ENCODE measurements at places on chromosomes 13 and 19.

GRCh38 chr13:47673009-47673850 lies 327.8 kb downstream of the SUCLA2 start:
- no peak for DNase-seq

DNA sequence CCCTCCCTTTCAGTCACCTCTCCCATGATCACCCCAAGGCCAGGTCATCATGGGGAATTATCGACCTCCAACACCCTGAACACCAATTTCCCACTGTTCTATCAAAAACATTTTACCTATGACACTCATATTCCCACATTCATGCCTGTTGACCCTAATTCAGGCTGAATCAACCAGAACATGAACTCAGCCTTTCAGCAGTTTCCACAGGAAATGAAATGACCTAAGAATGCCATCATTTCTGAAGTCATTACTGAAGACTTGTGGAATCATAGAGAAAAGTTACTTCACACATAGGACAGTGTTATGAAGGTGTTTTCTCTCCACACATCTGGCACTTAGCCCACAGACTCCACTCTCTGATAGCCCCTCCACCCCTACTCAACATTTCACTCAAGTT lies 29.9 kb upstream of the FAM124A start:
- DNase-seq: no peak

DNA sequence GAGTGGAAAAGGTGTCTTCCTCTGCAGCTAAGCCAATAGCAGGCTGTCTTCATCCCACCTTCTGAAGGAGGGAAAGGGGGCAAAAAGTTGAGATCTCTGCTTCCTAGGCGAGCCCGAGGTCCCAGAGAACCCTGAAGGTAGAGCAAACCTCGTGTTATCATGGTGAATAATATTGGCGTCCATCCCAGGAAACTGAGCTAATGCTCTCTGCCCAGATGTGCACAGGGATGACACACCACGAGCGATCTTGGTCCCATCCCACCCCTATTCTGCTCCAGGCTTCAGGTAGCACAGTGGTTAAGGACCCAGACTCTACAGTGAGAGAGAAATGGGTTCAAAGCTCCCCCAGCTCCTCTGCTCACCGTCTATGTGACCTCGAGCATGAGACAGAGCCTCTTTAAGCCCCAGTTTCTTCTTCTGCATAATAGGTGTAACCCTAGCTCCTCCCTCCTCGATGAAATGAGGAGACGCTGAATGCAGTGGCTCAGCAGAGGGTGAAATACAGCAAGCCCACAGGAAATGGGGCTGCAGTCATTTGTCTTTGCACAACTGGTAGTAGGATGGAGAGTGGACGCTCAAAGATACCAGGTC lies 9.9 kb upstream of the CEACAM20 start:
- DNase-seq: no peak

DNA sequence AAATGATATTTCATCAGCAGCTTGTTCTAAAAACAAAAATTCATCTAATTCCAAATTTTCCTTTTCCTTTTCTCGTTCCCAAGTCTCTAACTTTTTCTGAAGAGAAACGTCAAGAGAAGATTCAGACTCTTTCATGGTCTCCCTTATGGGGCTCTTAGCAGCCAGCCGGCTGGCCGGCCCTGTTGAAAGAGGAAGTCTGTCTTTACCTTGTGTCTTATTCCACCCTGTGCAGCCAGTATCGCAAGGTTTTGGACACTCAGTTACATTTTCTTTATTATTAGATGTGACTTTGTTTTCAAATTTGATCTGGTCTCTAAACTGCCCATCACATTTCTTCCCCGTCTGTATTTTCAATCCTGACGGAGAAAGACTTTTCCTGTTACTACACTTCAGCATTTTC lies 142.3 kb downstream of the RNF17 start:
- DNase-seq: no peak

GRCh38 chr13:50766013-50766412 lies 77.5 kb downstream of the DLEU7 start:
- DNase-seq: no peak

GRCh38 chr19:13799669-13800068 lies 4.4 kb downstream of the ZSWIM4 start:
- no peak for DNase-seq

- no peak for DNase-seq
Observed at GRCh38 chr13:109884462-109884861, 98.1 kb upstream of the IRS2 start.

DNA sequence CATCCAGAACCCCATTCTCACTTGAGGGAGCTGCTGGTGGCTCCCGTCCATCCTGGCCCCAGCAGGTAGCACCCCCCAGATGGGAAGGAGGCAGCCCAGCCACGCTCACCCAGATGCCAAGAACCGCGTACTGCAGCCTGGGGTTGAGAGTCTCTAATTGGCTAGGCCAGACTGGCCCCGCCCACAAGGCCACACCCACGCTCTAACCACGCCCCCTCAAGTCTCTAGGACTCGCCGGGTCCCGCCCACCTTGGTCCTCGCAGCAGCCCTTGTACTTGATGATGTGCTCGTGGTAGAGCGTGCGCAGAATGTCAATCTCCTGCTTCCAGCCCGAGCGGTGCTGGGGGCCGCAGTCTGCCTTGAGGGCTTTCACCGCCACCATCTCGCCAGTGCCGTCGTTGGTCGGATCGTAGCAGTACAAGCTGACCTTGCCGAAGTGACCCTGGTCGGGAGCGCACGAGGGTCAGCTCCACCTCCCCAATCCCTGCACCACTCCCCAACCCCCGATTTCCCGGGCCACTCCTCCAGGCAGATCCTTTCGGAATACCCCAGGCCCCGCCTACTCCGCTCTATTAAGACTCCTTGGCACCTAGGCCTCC lies 14.5 kb upstream of the ICAM3 start:
- no peak for DNase-seq

DNA sequence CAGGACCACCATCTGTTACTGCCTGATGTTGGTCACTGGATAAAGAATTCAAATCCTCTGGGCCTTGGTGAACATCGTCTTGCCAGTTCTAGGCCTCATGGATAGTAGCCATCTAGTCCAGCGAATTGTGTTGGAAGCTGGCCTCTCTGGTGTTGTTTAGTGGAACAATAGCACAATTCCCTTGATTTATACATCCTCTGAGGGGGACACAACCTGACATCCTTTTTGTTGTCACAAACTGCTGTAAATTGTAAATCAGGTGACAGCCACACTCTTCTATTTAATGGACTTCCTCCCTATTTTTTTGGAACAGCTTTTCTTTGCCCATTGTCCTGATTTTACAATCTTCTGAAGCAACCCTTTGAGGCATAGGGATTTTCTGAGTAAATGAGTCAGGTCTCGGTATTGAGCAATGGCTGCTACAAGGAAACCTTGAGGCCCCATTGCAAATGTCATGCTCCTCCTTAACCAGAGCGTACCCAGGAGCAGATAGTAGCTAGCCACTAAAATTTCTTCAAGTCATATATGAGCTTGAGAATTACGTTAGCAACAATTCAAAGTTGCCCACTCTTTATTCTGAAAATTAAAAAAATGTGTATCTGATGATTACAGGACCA lies 263.3 kb downstream of the COG6 start:
- no peak for DNase-seq

DNA sequence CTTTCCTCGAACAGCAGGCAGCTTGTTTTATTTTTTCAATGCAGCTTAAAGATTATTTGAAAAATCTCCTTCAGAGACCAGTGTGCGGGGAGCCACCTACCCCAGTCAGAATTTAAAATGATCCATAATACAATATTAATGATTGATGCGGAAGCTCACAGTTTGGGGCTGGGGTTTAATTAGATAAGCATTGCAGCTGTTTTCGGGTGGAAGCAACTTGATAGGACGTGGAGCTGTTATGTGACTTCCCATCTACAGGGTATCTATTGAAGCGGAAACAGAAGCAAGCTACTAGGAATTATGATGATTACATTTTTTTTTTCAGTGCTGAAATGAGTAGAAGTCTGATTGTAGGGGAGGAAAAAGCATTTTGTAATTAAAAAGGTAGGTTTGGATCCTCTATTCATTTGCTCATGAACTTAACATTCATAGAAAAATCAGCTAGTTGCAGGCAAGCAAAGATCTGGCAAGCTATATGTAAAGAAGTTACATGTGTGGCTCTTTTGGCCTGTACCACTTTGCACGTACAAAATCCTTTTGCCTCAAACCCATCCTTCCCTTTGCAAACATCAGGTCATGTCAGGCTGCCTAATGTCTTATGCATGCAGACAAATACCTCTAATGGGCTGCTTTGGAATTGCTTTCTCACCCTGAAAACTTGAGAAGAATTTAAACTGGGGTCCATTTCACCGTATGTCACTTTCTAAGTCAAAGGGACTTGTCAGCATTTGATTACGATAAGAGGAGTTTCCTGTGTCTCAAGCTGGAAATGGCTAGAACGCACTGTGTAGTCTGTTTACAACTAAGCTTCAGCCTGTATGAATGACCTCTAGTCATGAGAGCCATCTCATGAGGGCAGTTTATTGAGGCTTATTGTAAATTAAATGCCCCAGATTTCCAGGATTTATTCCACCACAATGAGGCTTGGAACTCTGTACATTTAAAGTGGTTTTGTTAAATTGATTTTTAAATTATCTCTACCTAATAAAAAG lies 267.1 kb upstream of the TMTC4 start:
- no peak for DNase-seq

DNA sequence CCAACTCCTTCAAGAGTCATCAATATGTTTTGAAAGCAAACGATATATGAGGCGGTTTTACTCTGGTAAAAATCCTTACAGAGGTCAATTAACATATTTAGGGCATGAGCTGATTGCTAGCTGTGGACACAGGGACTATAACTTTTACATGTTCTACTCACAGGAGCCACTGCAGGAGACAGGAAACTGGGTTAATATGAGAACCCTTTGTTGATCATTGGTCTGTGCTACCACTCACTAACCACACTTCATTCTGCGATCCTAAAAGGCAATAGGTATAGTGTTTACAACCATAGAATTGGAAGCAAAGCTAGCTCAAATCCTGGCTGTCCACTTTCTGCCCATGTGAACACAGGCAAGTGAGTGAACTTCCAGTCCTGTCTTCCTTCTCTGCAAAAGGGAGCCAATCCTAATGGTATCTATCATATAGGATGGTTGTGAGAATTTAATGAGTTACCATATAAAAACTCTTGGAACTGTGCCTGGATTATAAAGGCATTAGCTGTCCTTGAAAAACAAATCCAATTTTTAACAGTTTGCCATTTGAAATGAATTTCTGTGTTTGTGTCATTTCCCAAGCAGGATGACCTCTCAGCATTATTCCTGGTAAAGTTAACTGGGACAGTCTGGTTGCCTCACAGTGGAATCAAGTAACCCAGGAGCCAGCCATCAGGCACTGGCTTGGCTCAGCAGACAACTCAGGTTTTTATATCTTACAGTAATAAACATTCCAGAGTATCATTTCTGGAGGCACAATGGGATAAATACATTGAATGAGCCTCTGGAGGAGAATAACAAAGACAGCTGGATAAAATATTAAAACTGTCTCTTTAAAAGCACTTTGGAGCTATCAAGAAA lies 29.8 kb upstream of the RAP2A start:
- DNase-seq: no peak

- DNase-seq: no peak
Observed at GRCh38 chr13:99417201-99418102, 83.8 kb upstream of the TM9SF2 start.

DNA sequence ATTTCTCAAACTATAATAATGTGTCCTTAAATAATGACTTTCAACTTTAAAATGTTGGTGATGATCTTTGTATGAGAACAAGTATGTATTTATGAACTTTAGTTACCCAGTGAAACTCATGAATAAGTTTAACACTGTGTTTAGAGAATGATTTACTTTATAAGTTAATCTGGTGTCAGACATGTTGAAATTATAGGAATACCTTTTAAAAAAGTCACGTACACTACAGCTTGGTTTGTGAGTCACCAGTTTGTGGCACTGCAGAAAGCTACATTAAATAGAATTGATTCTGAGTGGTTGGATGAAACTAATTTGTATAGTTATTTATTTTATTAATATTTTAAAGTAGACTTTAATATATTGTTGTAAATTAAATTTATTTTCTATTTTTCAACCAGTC lies 1366.2 kb upstream of the PCDH20 start:
- no peak for DNase-seq

- DNase-seq: no peak
Observed at GRCh38 chr13:110841406-110841805, 73.5 kb downstream of the ANKRD10 start.

DNA sequence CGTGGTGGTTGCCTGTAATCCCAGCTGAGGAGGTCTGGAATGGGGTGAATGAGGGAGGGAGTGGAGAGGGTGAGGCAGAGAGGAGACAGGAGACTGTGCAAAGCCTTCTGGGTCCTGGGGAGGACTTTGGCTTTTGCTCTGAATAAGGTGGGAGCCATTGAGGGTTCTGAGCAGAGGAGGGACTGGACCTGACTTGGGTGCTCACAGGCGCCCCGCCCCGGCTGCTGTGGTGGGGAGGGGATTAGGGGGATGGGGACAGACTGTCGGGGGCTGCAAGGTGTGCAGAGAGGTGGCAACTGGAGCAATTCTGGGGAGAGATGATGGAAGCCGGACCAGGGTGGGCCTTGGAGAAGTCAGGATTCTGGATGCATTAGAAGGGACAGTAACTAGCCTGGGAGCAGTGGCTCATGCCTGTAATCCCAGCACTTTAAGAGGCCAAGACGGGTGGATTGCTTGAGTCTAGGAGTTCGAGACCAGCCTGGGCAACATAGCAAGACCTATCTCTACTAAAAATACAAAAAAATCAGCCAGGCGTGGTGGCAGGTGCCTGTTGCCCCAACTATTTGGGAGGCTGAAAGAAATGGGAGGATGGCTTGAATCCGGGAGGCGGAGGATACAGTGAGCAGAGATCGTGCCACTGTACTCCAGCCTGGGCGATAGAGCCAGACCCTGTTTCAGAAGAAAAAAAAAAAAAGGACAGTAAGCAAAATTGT lies 16.1 kb upstream of the NANOS3 start:
- no peak for DNase-seq

DNA sequence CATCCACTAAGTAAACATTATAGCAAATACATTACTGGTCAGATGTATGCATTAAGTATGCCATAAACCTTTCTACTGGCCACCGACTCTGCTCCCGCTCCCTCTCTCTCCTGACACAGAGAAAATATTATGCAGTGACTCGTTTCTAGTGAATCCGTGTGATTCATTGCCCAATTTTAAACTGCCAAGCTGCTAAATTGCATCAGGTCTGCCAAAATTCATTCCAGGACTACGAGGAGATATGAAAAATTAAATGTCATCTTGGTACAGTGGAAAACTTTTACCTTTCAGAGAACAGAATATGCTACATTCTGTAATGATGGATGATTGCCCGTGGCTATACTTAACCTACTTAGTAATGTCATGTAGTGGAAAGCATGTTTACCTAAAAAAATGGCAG lies 368.8 kb upstream of the TSHZ3 start:
- DNase-seq: no peak

GRCh38 chr13:112346173-112346898 lies 29.8 kb upstream of the SPACA7 start:
- DNase-seq: no peak

DNA sequence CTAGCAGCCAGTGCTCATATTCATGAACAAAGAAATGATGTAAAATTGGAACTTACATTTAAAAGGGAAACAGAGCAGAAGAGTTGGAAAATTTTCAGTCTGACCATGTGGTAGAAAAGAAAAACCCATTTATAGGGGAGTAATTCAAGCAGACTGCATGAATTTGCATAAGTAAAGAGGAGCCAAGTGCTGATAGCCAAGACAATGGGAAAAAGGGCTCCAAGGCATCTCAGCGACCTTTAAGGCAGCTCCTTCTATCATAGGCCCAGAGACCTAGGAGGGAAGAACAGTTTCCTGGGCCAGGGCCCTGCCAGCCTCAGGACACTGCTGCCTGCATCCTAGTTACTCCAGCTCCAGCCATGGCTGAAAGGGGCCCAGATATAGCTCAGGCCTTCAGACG lies 7.5 kb downstream of the DNAJC3 start:
- no peak for DNase-seq

GRCh38 chr19:15636026-15636425 lies 4.7 kb upstream of the CYP4F3 start:
- no peak for DNase-seq

- DNase-seq: no peak
Observed at GRCh38 chr19:36128392-36128736, 11.5 kb upstream of the CAPNS1 start.

All from T-helper 9 cell (primary cell).